ENCODE measurements at places on chromosomes 2 and 18.

GRCh38 chr2:100425573-100426383 is 8.3 kb upstream of the CHST10 start:
- H3K4me1 ChIP-seq: peaks cover 10% of the 10 kb centered on the region
- H3K4me3 ChIP-seq: no peak overlapping the region
- DNase-seq: no peak
- peaks cover 59% of the 10 kb centered on the region for H3K27me3 ChIP-seq
- no peak overlapping the region for H3K27ac ChIP-seq

DNA sequence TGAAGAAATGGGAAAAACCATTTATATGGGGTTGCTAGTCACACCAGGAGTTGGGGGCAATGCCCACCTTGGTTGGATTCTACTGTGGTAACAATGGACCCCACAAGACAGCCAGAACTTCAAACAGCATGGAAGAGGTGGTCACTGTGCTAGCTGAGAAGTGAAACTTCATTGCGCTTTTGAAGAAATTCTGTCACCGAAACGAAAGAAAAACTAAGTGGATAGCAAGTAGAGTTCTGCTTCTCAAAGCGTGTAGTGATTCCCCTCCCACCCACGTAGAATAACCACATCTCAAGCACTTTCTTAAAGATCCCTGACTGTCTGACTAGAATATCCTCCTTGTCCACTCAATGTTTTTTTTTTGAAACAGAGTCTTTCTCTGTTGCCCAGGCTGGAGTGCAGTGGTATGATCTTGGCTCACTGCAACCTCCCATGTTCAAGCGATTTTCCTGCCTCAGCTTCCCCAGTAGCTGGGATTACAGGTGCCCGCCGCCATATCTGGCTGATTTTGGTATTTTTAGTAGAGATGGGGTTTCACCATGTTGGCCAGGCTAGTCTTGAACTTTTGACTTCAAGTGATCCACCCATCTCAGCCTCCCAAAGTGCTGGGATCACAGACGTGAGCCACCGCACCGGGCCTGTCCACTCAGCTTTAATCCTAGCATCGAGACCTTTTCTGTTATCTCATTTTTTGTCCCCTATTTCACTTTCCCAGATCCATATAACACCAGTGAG is 30.1 kb upstream of the CCL20 start:
- no peaks in the 10 kb centered on the region for H3K4me1 ChIP-seq
- no peaks in the 10 kb centered on the region for H3K27me3 ChIP-seq
- H3K27ac ChIP-seq: no peak overlapping the region
- H3K36me3 ChIP-seq: no peaks in the 10 kb centered on the region

GRCh38 chr2:180478883-180479282 is 471.8 kb upstream of the CWC22 start:
- no peaks in the 10 kb centered on the region for H3K27me3 ChIP-seq
- H3K36me3 ChIP-seq: no peaks in the 10 kb centered on the region
- no peak overlapping the region for H3K27ac ChIP-seq
- H3K4me3 ChIP-seq: no peak overlapping the region
- no peak for DNase-seq
- H3K4me1 ChIP-seq: peaks cover 14% of the 10 kb centered on the region

DNA sequence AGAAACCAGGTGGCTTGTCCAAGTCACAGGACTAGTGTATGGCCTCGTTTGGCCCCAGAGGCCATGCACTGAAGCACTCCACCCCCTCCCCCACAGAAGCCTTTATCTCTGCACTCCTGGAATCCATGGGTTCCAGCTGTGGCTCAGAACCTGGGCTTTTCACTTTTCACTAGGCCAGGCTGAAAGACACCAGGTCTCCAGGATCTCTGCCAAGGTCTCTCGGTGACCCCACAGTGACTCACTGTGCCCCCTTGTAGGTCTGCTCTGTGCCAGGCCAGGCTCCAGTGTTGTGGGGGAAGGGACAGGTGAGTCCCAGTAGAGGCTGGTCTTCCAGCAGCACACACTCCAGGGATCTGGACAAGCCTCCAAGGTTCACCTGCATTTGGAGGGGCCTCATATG is 31.0 kb upstream of the GLI2 start:
- H3K4me1 ChIP-seq: peaks cover 44% of the 10 kb centered on the region
- no peaks in the 10 kb centered on the region for H3K27me3 ChIP-seq
- H3K27ac ChIP-seq: no peak overlapping the region
- DNase-seq: no peak
- no peak overlapping the region for H3K4me3 ChIP-seq

GRCh38 chr18:43283299-43283698 is 6.0 kb upstream of the SYT4 start:
- peaks cover 10% of the 10 kb centered on the region for H3K27me3 ChIP-seq
- no peak for DNase-seq
- H3K4me1 ChIP-seq: no peaks in the 10 kb centered on the region
- no peaks in the 10 kb centered on the region for H3K36me3 ChIP-seq
- H3K4me3 ChIP-seq: no peak overlapping the region

DNA sequence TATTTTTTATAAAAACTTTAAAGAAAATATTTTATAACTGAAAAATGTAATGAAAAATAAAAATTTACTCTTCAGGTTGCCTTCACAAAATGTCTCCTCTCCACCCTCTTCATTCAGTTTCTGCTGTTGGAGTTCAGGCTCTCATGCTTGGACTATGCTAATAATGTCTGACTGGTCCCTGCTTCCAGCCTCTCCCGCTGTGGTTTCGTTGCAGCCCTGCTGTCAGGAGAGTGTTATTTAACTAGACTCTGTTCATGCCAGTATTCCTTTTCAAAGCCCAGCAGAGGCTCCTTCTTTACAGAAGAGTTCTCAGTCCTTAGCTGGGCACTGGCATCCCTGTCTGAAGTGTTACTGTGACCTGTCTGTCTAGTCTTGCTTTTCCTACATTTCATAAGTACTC is 40.4 kb downstream of the CLIP4 start:
- peaks cover 59% of the 10 kb centered on the region for H3K36me3 ChIP-seq
- no peak for DNase-seq
- no peak overlapping the region for H3K27ac ChIP-seq
- H3K4me1 ChIP-seq: no peaks in the 10 kb centered on the region
- no peak overlapping the region for H3K4me3 ChIP-seq

GRCh38 chr2:216829533-216829932 is 30.3 kb downstream of the TNP1 start:
- peaks cover 8% of the 10 kb centered on the region for H3K4me1 ChIP-seq
- no peak for DNase-seq
- no peak overlapping the region for H3K4me3 ChIP-seq
- peaks cover 31% of the 10 kb centered on the region for H3K27me3 ChIP-seq

DNA sequence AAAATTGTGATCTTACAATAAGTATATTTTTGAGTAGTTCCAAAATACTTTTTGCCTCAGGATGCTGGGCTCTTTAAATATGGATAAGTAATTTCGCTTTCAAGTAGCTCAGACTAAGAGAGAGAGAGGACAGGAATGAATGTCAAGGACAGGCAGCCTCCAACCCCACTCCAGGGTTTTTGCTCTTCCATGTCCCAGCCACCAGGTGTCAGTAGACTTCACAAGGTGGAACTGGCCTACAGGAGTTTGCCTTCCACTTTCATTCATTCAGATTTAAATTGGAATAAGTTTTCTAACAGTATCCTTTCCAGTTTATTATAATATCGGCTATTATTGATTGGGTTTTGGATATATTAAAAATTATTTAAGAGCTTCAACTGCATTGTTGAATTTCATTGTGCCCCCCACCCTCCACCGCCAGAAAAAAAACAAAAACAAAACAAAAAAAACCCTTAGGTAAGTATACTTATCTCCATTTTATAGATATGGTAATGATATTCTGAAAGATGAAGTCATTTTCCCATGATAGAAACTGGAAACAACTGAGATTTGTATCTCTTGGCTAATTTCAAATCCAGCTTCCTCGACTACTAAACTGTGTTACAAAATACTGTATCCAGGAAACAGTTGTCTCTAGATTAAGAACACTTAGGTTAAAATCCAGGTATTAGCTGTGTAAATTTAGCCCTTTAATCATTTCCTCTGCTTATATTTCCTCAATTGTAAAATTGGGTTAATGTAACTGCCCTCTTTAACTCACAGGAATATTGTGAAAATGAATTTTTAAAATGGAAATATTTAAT is 793.1 kb downstream of the ERBB4 start:
- peaks cover 2% of the 10 kb centered on the region for H3K4me1 ChIP-seq
- H3K4me3 ChIP-seq: no peak overlapping the region
- no peak for DNase-seq
- no peak overlapping the region for H3K27ac ChIP-seq
- H3K27me3 ChIP-seq: no peaks in the 10 kb centered on the region

- H3K4me1 ChIP-seq: no peaks in the 10 kb centered on the region
- no peak for DNase-seq
- H3K36me3 ChIP-seq: no peaks in the 10 kb centered on the region
- H3K27ac ChIP-seq: no peak overlapping the region
These were observed 31.5 kb downstream of the TRABD2A start for GRCh38 chr2:84849271-84849952.

DNA sequence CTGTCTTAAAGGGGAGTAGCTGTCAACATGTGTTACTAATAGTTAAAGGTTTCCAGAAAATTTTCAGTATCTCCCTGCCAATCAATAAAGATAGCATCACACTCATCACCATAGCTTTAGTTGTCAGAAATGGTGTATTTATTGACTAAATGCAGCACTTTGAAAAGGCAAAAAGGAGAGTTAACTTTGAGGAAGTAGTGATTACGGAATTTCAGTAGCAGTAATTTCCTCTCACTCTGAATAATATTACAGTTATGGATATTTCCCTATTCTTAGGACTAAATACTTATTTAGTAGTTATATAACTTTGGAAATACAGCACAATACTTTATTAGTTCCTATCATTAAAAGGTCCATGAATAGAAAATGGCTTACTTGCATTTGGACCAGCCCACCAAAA is 250.5 kb downstream of the CAMKMT start:
- no peaks in the 10 kb centered on the region for H3K4me1 ChIP-seq
- H3K27ac ChIP-seq: no peak overlapping the region
- H3K36me3 ChIP-seq: no peaks in the 10 kb centered on the region
- no peak overlapping the region for H3K4me3 ChIP-seq
- no peak for DNase-seq

DNA sequence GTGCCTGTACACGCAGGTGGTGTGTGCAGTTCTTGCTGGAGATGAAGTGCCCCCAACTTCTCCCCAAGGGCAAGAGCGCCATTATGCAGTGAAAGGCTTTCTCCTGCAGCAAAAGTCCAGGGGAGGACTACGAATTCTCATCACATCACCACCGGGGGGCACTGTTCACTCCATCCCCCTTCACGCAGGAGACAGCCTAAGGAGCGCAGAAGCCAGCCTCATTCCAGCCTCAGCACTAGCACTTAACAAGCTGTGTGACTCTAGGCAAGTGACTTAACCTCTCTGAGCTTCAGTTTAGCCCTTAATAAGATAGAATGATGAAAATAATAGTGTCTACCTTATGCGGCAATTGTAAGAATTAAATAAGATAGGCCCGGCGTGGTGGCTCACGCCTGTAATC is 32.3 kb downstream of the DNMT3A start:
- DNase-seq: no peak
- peaks cover 9% of the 10 kb centered on the region for H3K36me3 ChIP-seq
- H3K27me3 ChIP-seq: no peaks in the 10 kb centered on the region
- H3K4me1 ChIP-seq: peaks cover 15% of the 10 kb centered on the region

DNA sequence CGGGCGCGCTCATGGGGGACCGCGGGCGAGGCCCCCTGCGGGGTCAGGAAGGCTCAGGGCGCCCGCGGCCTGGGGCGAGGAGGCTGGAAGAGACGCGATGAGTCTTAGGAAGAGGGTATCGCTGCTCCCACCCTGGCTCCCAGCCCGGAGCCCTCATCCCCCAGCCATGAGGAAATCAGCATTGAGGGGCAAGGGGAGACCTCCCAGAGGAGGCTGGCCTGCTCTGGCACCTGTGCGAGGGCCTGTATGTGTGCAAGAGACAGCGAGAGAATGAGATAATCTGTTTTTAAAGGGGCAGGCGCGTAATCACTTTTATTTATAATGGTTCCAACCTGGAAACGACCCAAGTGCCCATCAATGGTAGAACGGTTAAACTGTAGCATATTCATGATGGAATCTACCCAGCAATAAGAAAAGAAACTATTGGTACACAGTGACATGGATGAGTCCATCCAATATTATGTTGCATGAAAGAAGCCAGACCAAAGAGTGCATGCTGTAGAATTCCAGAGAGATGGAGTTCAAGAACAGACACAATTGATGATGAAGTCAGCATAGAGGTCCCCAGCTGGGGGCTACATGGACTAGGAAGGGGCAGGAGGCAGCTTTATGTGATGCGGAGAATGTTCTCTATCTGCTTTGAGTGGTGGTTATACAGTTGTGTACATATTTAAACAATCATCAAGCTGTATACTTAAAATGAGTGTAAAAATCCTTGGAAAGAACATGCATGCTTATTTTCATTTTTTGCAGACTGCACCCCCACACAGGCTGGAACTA is 14.4 kb downstream of the FBXO41 start:
- H3K27ac ChIP-seq: no peak overlapping the region
- H3K36me3 ChIP-seq: no peaks in the 10 kb centered on the region
- peaks cover 66% of the 10 kb centered on the region for H3K27me3 ChIP-seq
- no peak overlapping the region for H3K4me3 ChIP-seq

DNA sequence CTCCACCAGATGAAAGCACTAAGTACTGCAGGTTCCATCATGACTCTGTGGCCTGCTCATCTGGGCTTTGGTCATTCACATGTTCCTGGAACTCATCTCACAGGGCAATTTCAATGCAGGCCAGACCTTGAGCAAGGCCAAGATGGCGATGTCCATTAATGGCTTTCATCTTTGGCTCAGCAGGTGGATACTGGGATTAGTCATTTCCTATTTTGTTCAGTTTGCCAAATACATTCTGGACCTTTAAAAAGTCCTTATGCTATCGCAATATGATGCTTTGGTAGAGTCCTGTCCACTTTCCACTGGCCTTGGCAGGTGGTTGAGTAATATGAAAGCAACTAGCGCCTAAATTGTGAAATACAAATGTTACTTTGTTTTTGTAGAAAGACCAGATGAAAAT is 170.1 kb upstream of the REV1 start:
- H3K27ac ChIP-seq: no peak overlapping the region
- H3K4me3 ChIP-seq: no peak overlapping the region
- no peaks in the 10 kb centered on the region for H3K27me3 ChIP-seq
- H3K4me1 ChIP-seq: peaks cover 64% of the 10 kb centered on the region

DNA sequence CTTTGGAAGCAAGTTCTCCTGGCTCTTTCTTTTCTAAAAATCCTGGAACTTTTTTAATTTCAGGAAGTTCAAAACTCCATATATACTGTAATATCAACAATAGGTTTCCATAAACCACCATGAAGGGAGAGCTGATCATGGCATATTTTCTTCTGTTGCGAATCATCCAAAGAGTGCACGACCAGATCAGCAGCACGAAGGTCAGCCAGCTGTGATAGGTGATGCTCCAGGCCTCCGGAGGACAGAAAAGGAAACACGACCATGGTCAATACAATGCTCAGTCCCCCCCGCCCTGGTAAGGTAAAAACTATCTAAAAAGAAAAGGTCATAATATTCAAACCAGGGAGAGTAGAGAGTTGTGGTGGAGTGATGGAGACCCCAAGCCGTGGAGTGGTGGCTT is 268.9 kb downstream of the NAPG start:
- no peaks in the 10 kb centered on the region for H3K4me1 ChIP-seq
- no peak for DNase-seq
- no peak overlapping the region for H3K4me3 ChIP-seq

Measured in osteocyte (in vitro differentiated cells).